ENCODE measurements at places on chromosomes 7 and 10. TPM values are rescaled to one million over a fixed set of nuclear protein-coding genes. Genes with fewer than 3 reads are reported as not detected.
A peak's percentile ranks its signal among the peaks of the same experiment; 100 is the strongest.

DNA sequence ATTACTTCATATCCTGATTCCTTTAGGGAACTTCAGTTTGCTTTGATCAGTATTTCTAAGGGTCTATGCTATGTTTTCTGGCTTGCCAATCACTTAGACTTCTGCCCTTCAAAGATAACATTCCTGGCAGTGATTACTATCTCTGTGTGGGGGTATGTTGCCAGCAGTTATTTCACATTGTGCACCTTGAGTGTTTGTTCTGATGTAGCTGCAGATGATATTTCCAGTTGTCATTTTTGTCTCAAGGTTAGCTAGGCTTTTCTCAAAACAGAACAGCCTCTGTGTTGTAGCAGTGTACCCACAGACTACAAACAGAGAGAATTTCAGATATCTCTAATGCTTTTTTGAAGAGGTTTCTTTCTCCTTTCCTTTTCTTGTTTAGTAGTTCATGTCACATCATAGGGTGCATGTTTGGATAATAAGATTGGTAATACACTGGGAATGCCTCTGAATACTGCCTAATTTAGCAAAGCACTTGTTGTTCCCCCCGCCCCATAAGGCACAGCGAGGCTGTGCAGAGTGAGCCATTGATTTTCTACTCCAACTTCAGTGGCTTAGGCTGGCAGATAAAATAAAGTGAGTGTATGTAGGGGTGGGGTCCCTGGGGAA lies 134.7 kb upstream of the AGR3 start:
- no peak overlapping the region for H3K27ac ChIP-seq
- DNase-seq: no peak
- no peaks in the 10 kb centered on the region for H3K36me3 ChIP-seq
- H3K4me1 ChIP-seq: peaks cover 9% of the 10 kb centered on the region

GRCh38 chr10:3828404-3829155 lies 43.6 kb upstream of the KLF6 start:
- DNase-seq: no peak
- peaks cover 43% of the 10 kb centered on the region for H3K4me1 ChIP-seq
- peaks cover 4% of the 10 kb centered on the region for H3K36me3 ChIP-seq
- peak overlapping the region; percentile 63 for H3K4me3 ChIP-seq

GRCh38 chr10:73644015-73644743 lies 2.9 kb upstream of the MYOZ1 start:
- H3K27me3 ChIP-seq: no peaks in the 10 kb centered on the region
- H3K4me1 ChIP-seq: peaks cover 21% of the 10 kb centered on the region
- no peak overlapping the region for H3K4me3 ChIP-seq
- H3K27ac ChIP-seq: peak overlapping the region; percentile 69

DNA sequence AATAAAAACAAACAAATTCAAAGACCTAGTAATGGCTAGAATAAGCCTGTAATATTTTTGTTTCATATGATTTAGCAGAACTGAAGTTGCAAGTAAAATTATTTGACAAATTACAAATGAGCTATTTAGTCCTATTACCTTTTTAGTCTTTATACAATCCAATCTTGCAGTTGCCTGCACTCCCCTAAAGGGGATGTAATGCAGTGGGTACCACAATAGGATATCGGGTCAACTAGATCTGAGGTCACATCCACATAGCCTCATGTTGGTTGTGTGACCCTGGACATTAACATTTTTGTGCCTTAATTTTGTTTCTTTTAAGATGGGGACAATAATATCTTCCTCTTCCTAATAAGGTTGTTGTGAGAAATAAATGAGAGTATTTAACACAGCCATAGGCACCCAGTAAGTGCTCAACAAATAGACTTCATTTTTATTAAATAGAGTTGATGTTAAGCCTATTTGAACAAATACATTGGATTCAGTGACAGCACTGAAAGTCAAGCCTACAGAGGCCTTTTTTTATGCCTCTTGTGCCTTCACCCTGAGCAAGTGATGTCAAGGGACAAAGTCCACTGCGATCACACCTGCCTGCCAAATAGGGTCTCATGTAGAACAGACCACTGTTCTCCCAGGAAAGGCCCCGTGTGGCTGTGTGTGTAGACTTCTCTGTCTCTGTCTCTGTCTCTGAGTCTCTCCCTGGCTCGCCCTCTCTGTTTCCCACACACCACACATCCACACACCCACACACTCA lies 124.8 kb downstream of the EVX1 start:
- peaks cover 14% of the 10 kb centered on the region for H3K27me3 ChIP-seq
- H3K4me1 ChIP-seq: no peaks in the 10 kb centered on the region
- H3K27ac ChIP-seq: no peak overlapping the region
- H3K36me3 ChIP-seq: no peaks in the 10 kb centered on the region
- no peak overlapping the region for H3K4me3 ChIP-seq
- DNase-seq: no peak

DNA sequence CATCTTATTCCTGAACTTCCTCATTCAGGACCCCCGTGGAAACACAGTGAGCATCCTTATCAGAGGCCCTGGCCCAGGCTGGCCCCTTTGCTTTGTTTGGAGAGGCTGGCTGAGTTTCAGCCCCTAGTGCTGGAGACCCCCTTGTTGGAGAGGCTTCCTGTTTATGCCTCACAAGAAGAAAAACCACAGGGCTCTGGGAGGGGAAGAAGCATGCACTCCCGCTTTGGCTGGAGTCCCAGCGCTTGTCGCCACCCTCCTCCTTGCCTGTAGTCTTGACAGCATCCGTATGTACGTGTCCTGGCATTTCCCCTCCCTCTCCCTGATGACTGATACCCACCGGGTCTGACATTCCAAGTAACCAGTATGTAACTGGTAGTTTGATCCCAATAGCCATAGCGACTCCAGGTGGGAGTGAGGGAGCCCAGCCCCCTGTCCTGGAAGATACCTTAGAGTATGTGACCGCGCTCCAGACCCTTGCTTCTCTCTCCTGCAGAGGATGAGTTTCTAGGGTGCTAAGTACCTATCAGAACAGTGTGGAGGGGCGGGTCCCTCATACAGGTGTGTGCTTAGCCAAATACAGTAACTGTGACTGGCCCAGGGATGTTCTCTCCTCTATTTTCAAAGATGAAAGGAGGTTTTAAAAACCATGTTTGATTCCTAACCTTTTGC lies 6.9 kb upstream of the ATP6V0E2 start:
- DNase-seq: no peak
- peaks cover 89% of the 10 kb centered on the region for H3K4me1 ChIP-seq
- peak overlapping the region; percentile 87 for H3K27ac ChIP-seq
- H3K27me3 ChIP-seq: no peaks in the 10 kb centered on the region
- peaks cover 9% of the 10 kb centered on the region for H3K36me3 ChIP-seq

- no peak overlapping the region for H3K27ac ChIP-seq
- no peaks in the 10 kb centered on the region for H3K27me3 ChIP-seq
- no peak overlapping the region for H3K4me3 ChIP-seq
- DNase-seq: no peak
- H3K4me1 ChIP-seq: no peaks in the 10 kb centered on the region
Observed at GRCh38 chr7:47471831-47472230, 110.1 kb downstream of the TNS3 start.

The SPDYE9 gene
- total RNA-seq: not detected

The HMX2 gene
- not detected for total RNA-seq

GRCh38 chr7:159071260-159071659 lies 73.4 kb downstream of the VIPR2 start:
- peaks cover 2% of the 10 kb centered on the region for H3K27me3 ChIP-seq
- no peak for DNase-seq
- H3K4me1 ChIP-seq: peaks cover 25% of the 10 kb centered on the region
- no peak overlapping the region for H3K4me3 ChIP-seq

The FAM131B gene
- 2.6 TPM for total RNA-seq

DNA sequence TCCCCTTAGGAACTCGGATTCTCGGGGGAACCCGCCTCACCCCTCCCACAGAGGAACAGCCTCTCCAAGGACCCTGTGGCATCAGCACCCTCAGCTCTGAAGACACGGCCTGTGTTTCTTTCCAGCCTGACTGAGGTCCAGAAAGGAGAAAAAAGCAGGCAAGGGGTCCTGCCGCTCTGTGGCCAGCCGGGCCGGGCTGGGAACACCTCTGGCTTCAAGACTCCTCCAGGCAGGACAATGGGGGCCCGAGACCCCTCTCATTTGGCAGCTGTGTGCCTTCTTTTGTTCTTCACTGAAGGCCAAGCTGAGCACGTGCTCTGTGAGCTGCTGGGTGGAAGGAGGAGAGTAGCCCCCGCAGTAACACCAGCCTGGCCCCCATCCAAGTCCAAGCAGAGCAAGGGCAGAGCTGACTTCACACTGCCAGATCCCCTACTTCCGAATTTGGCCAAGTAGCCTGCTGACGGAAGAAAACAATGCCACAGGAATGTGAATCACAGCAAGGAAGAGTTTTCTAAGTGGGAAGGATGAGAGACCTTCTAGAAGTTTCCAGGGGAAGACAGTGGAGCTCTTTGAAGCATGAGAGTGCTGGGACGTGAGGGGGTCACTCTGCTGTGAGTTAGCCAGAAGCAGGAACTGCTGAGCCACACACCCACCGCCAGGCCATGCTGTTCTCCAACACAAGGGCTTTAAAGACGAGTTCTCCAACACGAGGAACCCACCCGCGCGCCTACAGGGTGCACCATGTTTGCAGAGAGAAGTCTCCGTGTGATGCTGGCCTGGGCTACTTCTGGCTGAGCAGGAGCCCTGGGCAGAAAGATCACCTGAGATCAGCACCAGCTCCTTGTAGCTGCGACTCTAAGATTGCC lies 3.1 kb downstream of the CNPY1 start:
- no peaks in the 10 kb centered on the region for H3K36me3 ChIP-seq
- H3K27ac ChIP-seq: no peak overlapping the region
- no peaks in the 10 kb centered on the region for H3K4me1 ChIP-seq
- H3K27me3 ChIP-seq: peaks cover 12% of the 10 kb centered on the region
- DNase-seq: no peak

DNA sequence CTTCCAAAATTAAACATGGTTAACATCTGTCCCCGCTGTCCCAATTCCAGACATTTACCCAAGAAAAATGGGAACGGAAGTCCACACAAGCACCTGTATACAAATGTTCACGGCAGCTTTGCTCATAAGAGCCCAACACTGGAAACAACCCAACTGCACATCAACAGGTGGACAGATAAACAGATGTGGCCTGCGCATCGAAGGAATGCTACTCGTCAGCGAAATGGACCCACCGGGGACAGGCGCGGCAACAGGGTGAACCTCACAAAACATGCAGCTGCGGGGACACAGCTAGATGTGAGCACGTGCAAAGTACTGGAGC lies 20.9 kb downstream of the GPR146 start:
- H3K27ac ChIP-seq: no peak overlapping the region
- H3K4me3 ChIP-seq: no peak overlapping the region
- DNase-seq: no peak
- peaks cover 2% of the 10 kb centered on the region for H3K4me1 ChIP-seq
- H3K36me3 ChIP-seq: no peaks in the 10 kb centered on the region

GRCh38 chr7:2524808-2525657 lies 5.5 kb downstream of the LFNG start:
- H3K4me3 ChIP-seq: no peak overlapping the region
- H3K27ac ChIP-seq: no peak overlapping the region
- H3K27me3 ChIP-seq: no peaks in the 10 kb centered on the region
- peaks cover 26% of the 10 kb centered on the region for H3K36me3 ChIP-seq
- H3K4me1 ChIP-seq: peaks cover 69% of the 10 kb centered on the region

DNA sequence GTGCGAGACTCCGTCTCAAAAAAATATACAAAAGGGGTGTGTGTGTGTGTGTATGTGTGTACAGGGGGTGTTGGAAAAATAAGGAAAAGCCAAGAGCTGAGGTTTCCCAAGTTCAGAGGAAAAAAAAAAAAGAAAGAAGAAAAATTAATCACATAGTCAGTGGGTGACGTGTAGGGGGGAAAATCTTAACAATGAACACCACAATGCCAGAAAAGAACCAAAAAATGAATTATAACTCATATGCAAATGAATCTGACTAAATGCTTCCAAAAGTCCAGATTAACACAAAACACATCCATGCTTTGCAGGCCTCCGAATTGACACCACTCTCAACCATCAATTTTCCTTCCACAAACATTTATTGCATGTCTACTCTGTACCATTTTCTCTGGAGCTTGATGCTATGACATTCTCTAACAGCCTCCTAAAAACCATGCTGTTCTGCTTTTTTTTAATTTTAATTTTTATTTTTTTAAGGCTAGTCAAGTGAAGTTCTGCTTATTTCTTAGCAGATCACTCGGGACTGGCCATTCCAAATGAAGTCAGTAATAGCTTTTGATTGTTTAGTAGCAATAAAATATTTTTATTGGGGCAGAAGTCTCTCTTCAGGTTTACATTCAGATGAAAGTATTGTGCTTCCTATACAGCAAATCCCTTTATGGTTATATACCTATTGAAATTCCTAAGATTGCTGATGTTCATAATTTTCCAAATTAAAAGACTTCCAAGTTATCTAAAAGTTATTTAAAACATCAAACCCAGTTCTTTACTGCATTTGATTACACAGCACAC lies 133.8 kb downstream of the CNOT4 start:
- H3K27me3 ChIP-seq: no peaks in the 10 kb centered on the region
- DNase-seq: no peak
- H3K27ac ChIP-seq: no peak overlapping the region
- H3K36me3 ChIP-seq: peaks cover 5% of the 10 kb centered on the region

GRCh38 chr7:119514326-119514725 lies 758.6 kb upstream of the KCND2 start:
- no peaks in the 10 kb centered on the region for H3K27me3 ChIP-seq
- H3K4me3 ChIP-seq: no peak overlapping the region
- H3K36me3 ChIP-seq: no peaks in the 10 kb centered on the region
- no peak for DNase-seq
- H3K27ac ChIP-seq: no peak overlapping the region

- H3K27ac ChIP-seq: peak overlapping the region; percentile 90
- H3K36me3 ChIP-seq: no peaks in the 10 kb centered on the region
- H3K4me3 ChIP-seq: peak overlapping the region; percentile 55
- peaks cover 55% of the 10 kb centered on the region for H3K4me1 ChIP-seq
Observed at GRCh38 chr7:30163231-30163894, 28.6 kb downstream of the MTURN start.
